Amniotic stem cell (primary cell): ENCODE measurements at places on chromosomes 3 and 15.

GRCh38 chr15:48930735-48931134 lies 33.0 kb downstream of the SHC4 start:
- no peak for DNase-seq

GRCh38 chr15:43025150-43025549 lies 80.7 kb downstream of the UBR1 start:
- DNase-seq = no peak

- no peak for DNase-seq
Measured at GRCh38 chr3:177353140-177353539, 155.9 kb upstream of the TBL1XR1 start.

DNA sequence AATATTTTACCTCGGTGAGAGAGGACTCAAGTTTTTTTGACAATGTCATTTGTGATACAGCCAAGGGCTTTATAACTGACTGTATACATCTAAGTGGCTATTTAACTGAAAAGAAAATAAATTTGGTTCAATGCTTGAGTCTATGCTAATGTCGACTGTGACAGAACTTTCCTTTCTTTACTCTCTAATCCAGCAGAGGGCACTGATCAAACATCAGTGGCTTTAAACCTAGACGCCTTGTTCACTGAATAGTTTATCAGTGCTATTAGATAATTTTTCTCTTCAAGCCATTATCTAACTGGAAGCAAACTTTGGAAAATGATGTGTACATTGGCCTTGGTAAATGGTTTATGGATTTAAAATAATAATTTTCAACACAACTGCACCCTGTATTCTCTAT lies 285.1 kb downstream of the CHL1 start:
- no peak for DNase-seq

- DNase-seq = no peak
Measured at GRCh38 chr15:25709437-25710159, 153.5 kb downstream of the ATP10A start.

DNA sequence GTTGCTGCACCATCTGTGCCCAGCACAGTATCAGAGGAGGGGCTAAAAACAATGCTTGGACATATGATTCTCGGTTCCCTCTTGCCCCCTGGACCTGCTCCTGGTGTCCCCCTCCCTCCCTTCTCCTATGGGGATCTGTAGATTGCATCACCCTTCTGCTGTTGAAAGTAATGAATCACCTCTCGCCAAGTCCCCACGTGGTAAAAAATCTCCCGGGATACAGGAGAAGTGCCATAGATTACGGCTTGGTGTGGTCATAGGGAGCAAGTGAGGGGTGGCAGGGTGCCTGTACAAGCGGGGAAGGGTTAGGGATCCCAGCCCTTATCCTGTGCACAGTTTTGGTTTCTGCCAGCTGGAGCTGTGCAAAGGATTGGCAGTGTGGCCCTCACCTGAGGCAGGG lies 37.7 kb downstream of the AMOTL2 start:
- DNase-seq = no peak

DNA sequence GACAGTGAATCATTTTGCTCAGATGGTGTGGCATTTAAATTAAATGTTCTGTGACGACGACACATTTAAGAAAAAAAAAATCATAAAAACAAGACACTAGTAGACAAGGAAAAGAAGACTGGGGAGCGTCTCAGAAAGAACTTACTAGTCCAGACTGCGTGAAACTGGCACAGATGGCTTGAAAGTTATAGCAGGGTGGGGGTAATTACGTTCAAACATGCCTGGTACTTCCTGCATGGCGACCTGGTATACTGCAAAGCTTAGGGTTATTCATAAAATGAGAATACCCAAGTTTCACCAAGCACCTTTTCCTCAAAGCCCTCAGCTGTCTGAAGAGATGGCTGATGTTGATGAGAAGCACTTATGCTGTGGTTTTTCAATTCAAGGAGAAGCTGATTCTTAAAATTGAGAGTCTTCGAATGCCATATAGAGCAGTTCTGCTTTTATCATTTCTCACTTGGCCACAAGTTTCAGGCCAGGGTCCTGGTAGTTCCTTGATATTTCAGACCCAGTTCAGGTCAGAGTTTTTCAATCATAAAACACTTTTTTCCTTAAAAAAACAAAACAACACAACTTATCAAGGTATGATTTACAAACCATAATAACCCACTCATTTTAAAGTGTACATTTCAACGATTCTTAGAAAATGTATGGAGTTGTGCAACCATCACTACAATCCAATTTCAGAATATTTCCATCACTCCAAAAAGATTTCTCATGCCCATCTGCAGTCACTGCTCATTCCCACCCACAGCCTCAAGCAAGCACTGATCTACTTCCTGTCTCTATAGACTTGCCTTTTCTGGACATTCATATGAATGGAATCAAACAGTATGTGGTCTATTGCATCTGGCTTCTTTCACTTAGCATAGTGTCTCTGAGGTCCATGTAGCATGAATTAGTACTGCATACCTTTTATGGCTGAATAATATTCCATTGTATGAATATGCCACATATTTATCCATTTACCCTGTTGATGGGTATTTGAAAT lies 24.7 kb downstream of the PCOLCE2 start:
- DNase-seq = no peak

DNA sequence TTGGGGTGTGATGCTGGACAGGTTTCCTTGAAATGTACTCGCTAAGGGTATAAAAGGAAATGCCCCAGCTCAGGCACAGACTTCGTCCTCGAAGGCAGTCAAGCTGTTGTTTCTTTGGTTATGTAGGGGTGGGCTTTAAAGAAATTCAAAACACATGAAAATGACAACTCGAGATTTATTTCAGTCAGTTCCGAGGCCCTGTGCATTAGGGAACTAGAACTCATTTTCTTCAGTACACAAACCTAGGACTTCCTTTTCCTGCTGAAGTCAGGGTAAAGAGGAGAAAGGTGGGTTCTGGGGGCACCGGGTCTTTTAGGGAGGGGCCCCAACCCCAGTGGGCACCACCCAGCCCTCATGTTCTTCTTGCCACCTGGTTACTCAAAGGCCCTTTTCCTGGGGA lies 7.7 kb downstream of the CCR9 start:
- no peak for DNase-seq

DNA sequence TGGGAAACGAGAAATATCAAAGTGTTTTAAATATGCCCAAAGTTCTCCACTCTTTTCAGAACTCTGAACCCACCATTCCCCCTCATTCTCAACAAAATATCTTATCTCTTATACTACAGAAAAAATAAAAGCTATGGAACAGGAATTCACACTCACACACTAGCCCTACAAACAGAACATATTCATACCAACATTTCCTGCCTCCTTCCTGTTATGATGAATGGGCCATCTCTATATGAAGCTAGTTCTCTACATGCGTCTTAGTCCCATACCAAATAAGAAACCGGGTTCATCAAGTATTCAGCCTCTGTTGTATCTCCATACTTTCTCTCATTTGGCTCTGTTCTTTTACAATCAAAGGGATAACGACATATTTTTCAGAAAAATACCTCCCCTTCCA lies 72.6 kb downstream of the PLSCR2 start:
- DNase-seq = no peak

GRCh38 chr15:38035701-38036100 lies 101.3 kb downstream of the TMCO5A start:
- no peak for DNase-seq

DNA sequence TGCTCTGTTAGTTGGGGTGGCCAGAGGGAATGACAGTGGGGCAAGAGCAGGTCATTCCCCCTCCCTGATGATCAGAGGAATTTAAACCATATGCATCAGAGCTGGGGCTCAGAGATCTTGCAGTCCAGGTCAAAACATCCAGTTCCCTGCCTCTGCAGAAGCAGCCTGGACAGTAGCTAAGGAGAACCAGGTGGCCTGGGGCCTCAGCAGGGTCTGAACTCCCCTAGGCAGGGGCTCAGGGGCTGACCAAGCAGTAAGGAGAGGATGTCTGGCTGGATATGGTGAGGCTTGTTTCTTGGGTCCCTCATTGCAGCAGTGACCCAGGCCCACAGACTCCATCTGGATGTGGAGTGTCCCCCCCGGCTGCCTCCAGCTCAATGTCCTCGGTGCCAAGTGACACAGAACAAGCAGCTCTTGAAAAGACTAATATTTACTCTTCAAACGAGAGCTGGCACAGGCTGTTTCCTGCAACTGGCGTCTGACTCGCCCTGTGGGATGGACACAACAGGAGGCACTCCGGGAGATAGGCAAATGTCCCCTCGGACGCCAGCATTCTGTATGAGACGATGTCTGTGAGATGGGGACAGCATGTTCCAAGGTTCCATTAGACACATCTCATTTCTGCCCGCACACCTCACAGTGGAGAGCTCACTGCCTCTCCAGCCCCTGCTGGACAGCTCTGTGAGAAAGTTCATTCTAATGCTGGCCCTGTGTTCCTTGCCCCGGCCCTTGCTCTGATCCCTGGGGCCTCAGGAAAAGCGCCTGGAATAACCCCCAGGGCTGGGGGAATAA lies 37.1 kb downstream of the SEC22C start:
- DNase-seq = no peak

- no peak for DNase-seq
Measured at GRCh38 chr15:75170711-75171341, 30.9 kb upstream of the C15orf39 start.

DNA sequence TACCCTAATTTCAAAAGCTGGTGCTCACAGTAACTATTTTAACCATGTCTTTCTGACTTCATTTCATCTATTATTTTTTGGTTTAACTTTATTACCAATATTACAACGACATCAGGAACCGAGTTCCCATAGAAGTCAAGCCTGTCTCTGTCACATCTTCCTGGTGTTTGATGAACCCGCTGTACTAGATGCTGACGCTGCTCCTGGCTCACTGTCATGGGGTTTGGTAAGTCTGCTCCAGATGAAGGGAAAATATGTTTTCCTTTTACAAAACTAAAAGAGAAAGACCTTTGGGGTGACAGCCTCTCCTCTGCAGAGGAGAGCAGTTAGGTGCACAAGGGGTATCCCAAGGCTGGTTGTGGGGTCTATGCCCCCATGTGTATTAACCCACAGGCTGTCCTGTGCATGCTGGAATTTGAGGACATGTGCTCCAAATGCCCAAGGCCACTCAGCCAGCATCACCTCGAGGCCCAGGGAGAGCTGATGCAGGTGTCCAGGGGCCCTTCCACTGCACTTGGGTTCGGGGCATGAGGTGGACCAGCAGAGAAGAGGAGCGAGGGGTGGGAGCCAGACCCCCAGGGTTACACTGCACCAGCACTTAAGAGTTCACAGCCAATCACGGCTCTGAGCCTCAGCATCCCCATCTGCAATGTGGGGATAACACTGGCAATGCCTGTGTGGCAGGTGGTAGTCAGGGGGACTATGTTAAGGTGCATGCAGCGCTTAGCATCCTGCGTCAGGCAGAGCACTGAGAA lies 62.2 kb downstream of the ATP10A start:
- no peak for DNase-seq

GRCh38 chr3:104735691-104736090 lies 631.0 kb upstream of the ALCAM start:
- DNase-seq = no peak

- DNase-seq = no peak
Measured at GRCh38 chr3:192156382-192156781, 571.0 kb downstream of the FGF12 start.

GRCh38 chr3:12938258-12938711 lies 96.9 kb upstream of the RPL32 start:
- DNase-seq = no peak

DNA sequence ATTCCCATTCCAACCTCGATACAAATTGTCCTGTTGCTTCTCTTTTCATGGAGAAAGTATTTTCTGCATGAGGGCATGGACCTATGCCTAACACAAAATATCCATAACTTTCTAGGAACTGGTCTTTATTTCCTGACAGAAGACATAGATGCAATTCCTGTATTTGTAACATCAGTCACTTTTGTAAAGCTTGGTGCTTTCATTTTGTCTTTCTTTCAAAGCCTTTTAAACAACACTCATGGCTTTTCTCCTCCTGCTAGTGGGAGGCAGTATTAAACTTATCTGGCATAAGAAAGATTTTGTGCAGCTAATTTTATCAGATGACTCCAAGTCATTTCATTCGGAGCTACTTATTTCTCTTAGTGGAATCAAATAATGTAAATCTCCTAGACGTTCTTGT lies 616.0 kb downstream of the RBMS3 start:
- DNase-seq = no peak

DNA sequence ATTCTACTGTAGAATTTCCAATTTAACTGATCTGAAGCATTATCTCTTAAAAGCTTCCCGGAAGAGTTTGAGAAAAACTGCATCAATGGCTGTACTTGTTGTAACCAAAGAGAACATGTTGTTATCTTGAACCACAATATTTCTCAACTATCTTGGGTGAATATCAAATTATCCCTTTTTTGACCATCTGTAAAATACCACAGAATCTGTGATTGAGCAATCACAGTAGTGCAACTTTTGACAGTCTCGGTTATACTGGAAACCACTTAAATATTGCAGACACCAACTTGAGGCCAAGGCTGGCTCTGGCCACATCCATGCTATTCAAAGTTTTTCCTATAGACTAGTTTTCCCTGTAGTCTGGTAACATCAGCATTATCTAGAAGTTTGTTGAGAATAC lies 842.8 kb upstream of the EPHA6 start:
- DNase-seq = no peak

GRCh38 chr15:33913459-33913858 lies 54.8 kb upstream of the CHRM5 start:
- DNase-seq = no peak

DNA sequence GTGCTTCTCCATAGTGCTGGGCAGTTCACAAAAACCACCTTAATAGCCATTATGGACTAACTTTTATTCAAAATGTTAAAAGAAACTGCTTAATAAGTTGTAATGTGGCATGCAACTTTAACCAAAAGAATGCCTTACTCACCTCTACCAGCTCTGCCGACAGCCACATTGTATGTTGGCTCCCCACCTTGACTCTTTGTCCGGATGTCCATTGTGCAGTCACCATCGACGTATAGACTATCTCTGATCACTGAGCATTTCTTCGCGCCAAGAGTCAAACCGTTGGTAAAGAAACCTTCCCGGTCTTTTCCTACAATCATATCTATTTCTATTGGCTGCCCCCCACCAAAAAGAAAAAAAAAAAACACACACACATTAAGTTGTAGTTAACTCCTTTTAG lies 2.5 kb downstream of the PFN2 start:
- no peak for DNase-seq

DNA sequence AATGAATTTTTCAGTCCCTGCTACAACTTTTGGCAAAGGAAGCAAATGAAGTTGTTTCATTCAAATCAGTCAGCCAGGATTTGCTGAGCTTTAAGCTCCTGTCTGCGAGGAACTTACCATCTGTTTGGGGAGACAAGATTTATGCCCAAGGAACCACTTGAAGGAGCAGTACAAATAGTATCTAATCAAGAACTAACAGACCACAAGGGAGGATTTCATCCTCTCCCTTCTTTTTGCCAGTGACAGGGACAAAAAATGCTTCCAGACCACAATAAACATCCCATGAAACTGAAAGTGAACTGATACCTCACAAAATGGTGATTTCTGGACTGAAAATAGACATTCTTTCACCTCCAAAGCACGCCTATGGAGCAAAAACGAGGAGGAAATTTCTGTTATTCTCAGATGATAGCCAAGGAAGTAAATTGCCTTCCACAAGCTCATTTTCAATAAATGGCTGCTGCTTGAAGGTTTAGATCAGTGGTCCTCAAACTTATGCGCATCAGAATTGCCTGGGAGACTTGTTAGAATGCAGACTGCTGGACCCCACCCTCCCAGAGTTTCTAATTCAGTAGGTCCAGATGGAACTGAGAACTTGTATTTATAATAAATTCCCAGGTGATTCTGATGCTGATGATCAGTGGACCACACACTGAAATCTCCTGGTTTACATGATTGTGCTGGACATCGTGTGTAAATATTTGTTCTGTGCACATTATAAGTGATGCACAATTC lies 202.4 kb upstream of the GADL1 start:
- no peak for DNase-seq
